NCI-H1436 treated with DMSO at 0.1 percent for 48 hours (cell line): ENCODE measurements at places on chromosomes 1 and 21.
A peak's percentile ranks its signal among the peaks of the same experiment; 100 is the strongest.

GRCh38 chr1:221435504-221435904 lies 306.4 kb downstream of the DUSP10 start:
- no peak for DNase-seq

- no peak for DNase-seq
These were observed 78.2 kb downstream of the SLC66A1 start for GRCh38 chr1:19390166-19390850.

DNA sequence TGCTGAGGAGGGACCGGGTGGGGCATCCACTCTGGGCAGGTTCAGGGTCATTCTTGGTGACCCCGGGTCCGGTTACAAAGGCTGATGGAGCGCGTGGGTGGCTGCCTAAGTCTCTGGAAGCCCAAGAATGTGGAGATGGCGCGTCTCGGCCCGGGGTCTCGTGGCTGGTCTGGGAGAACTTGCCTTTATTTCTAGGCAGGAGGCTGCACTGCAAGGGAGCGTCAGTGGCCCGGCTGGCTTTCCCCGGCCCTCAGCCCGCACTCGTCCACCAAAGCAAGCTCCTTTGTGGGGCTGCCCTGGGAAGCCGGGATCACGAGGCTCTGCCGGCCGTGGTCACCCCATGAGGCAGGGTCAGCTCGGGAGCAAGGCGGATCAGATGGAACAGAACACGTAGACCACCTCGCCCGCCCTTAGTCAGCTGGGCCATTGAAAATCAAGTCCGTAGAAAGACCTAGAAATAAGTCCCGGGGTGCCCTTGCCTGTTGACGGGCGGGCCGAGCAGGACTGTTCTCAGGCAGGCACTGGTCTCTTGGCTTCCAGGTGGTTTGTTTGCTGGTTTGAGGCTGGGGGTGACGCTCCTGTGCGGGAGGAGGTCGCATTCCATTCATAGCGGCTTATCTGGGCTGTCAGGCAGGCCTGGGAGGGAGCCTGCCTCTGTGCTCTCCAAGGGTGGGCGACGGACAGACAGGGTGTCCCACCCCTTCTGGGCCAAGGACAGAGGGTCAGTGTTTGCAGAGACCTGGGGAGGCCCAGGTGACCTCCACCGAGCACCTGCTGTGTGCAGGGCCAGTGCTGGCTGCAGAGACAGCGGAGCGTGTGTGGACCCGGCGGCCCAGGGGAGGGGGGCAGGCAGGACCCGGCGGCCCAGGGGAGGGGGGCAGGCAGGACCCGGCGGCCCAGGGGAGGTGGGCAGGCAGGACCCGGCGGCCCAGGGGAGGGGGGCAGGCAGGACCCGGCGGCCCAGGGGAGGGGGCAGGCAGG lies 25.8 kb downstream of the COL18A1 start:
- no peak for DNase-seq

- no peak for DNase-seq
These were observed 55.2 kb upstream of the TARBP1 start for GRCh38 chr1:234533975-234534876.

DNA sequence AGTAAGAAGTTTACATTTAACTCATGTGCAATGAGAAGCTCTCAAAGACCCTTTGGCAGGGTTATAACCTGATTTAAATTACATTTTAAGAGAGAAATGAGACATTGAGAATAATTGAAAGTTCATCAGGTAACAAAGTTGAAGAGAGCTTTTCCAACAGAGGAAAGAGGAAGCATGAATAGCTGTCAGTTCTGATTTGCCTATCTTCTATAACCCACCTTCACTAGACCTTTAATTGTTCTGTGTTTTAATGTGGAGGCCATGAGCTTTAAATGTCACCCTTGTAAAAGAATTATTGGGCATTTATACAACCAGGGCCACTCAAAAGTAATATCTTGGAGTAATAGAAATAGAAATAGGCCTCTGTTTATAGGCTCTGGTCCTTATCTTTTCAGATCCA lies 9.3 kb upstream of the FCRL1 start:
- DNase-seq: no peak

GRCh38 chr21:36388096-36388495 lies 2.9 kb downstream of the CHAF1B start:
- no peak for DNase-seq

DNA sequence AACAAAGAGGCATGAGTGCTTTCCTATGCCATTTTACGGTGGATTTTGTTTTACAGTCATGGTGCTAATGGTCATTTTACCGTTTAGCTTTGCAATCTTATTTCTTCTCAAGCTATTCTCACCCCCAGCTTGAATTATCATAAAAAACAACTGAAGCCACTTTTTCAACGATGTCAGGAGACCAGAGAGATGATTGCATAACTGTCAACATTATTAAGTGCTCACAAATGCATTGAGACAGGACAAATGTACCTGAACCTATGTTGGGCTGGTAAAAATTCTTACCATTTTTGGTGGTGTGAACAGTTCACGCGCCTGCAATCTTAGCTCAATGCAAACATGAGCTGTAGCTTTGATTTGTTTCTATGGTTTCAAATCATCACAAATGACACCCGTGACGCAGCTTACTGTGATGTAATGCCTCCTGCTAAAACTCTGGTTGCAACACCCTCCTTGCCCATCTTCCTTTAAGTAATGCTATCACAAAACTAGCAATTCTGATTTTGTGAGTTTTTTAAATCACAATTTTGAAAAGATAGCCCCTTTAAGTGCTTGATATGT lies 104.4 kb downstream of the UCHL5 start:
- no peak for DNase-seq

- DNase-seq: no peak
These were observed 1.6 kb downstream of the ABCA4 start for GRCh38 chr1:94119306-94119705.

GRCh38 chr1:225980005-225980836 lies 18.9 kb downstream of the SDE2 start:
- DNase-seq: peak; percentile 76

- no peak for DNase-seq
These were observed 252.3 kb upstream of the TMPRSS15 start for GRCh38 chr21:18655931-18656330.

GRCh38 chr21:42226626-42227025 lies 7.7 kb downstream of the ABCG1 start:
- DNase-seq: no peak

DNA sequence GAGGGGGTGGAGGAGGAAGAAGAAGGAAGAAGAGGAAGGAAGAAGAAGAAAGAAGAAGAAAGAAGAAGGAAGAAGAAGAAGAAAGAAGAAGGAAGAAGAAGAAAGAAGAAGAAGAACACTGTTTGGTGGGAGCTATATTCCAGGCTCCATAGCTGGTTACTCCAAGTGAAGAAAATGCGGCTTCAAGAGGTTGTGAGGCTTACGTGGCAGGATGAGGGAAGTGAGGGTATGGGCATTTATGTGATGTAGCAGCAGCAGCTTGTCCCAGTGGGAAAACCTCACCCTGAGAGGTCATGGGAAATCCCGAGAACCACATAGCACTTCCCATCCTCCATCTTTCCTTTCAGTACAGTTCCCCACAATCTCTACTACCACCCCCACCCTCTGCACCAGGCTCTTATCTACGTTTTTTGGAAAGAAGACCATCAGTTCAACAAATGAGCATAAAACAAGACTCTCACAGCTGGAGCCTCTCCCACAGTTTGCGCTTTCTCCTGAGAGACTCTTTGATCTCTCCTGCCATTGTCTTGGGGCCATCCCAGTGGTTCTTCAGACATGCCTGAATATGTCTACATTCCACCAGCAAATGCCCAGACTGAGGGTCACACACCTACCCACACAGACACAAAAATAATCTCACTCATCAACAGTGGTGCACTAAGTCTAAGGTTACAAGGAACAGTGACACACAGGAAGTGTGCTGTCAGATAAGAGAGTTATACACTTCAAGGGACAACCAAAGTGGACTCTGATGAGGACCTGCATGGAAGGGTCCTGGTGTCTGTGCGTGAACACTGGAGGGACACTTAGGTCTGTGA lies 77.9 kb upstream of the KCNJ15 start:
- DNase-seq: no peak

DNA sequence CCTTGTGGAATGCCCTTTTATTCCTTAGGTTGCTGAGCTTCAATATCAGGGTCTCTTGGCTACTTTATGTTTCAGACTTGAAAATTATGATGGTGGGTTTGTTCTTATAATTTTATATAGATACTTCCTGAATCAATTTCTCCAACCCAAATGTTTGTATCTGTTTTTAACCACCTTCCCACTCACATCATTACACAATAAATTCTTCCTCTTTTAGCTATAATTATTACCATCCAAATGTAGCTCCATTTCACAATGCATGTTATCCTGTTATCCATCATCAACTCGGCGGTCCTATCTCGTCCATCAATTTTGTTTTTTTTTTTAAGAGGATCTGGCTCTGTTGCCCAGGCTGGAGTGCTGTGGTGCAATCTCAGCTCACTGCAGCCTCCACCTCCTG lies 357.6 kb upstream of the ZP4 start:
- DNase-seq: no peak

- no peak for DNase-seq
These were observed 1114.2 kb downstream of the PLA2G4A start for GRCh38 chr1:187942986-187943385.
